ENCODE measurements at places on chromosomes 7 and 10. TPM values are rescaled to one million over a fixed set of nuclear protein-coding genes. Genes with fewer than 3 reads are reported as not detected.
A peak's percentile ranks its signal among the peaks of the same experiment; 100 is the strongest.

MSMB gene
- not detected for total RNA-seq

ADGRA1 gene
- not detected for total RNA-seq

PNLIPRP2 gene
- not detected for total RNA-seq

HECTD2 gene
- 22.1 TPM for total RNA-seq

GPRIN2 gene
- 2.5 TPM for total RNA-seq

GRCh38 chr10:118835682-118836326, 81.0 kb upstream of the CACUL1 start:
- H3K27me3 ChIP-seq: peaks cover 4% of the 10 kb centered on the region
- H3K36me3 ChIP-seq: no peaks in the 10 kb centered on the region
- peaks cover 2% of the 10 kb centered on the region for H3K4me1 ChIP-seq
- DNase-seq: no peak

- H3K4me3 ChIP-seq: no peak overlapping the region
- no peak overlapping the region for H3K27ac ChIP-seq
- no peak for DNase-seq
- H3K4me1 ChIP-seq: no peaks in the 10 kb centered on the region
Observed at GRCh38 chr10:109247814-109248213, 675.5 kb downstream of the XPNPEP1 start.

DNA sequence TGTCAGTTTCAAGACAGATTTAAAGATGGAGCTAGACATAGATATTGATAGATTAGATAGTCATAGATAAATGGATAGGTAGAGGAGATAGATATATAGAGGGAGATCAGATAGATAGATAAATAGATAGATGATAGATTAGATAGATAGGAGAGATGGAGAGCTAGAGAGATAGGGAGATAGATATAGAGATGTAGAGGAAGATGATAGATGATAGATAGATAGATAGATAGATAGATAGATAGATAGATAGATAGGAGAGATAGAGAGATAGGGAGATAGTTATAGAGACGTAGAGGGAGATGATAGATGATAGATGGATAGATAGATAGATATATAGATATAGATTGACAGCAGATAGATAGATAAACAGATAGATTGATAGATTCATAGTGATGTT, 1038.8 kb upstream of the AUTS2 start:
- no peak overlapping the region for H3K27ac ChIP-seq
- no peak for DNase-seq
- H3K27me3 ChIP-seq: peaks cover 6% of the 10 kb centered on the region
- H3K36me3 ChIP-seq: no peaks in the 10 kb centered on the region

DNA sequence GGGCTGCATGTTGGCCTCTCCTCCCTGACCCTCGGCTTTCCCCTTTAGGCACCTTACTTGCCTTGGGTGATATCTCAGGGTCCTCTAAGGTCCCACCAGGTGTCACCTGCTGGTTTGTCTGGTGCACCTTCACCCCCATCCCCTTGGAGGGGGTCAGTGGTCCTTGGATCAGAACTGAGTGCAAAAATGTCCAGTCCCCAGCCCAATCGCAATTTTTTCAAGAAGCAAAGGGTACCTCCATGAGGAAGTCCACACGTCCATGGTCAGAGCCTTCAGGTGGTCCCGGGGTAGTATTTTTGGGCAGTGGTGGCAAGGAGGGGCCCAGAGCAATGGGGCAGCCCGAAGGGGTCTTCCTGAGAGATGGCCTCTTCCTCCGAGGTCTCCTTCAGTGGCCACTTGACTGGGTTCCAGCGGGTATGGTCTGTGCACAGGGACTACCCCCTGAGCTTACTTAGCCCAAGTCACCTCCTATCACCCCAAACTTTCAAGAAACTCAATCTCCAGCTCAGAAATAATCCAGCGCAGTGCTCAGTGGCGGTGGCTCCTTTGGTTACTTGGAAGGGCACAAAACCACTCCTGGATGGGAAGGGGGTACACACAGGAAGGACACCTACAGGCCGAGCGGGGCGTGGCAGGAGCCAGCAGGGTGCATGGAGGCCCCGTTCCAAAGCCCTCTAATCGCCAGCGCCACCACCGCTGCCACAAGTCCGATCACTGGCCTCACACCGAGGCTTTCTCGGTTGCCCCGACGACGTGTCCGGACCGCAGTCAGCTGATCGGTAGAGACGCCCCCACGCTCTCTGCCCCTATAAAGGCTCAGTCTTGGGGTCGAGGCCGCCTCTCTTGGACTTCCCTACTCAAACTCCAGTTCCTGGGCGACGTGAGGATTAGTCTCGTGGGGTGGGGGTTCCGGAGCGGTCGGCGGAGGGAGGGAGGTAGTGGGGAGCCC, 4.5 kb downstream of the SAP25 start:
- H3K4me1 ChIP-seq: peaks cover 17% of the 10 kb centered on the region
- no peaks in the 10 kb centered on the region for H3K36me3 ChIP-seq
- no peak overlapping the region for H3K27ac ChIP-seq

GRCh38 chr10:118594392-118595063, 920 bp downstream of the PRLHR start:
- H3K4me3 ChIP-seq: no peak overlapping the region
- no peak overlapping the region for H3K27ac ChIP-seq
- no peaks in the 10 kb centered on the region for H3K36me3 ChIP-seq
- H3K27me3 ChIP-seq: peaks cover 35% of the 10 kb centered on the region
- DNase-seq: no peak

DNA sequence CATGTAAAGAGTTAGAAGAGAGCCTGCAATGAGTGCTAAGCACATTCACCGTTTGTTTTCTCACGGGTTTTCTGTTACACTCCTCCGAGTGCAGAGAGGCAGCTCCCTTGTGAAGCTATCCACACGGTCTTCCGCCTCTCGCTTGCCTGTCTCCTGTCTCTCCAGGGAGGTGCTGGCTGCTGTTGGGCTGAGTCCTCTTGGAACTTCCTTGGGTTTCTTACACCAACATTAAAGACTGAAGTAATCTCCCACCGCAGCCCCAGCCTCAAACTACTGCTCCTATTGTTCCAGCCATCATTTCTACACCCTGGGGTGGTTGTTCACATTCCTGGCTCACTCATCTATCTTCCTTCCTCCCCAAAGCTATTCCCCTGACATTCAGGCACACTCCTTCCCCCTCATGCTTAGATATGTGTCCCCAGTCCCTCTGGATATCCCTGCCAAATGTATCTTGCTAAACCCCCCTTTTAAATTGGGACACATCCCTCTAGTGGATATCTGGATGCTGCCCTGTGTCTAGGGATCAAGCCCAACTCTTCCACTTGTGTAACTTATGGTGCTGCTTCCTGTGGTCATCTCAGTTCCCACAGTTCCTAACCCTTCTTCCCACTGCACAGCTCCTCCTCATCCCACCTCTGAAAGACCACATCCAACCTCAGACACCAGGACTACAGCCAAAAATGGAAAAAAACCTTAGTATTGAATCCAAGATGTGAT, 14.1 kb downstream of the ESYT2 start:
- peaks cover 96% of the 10 kb centered on the region for H3K4me1 ChIP-seq
- no peaks in the 10 kb centered on the region for H3K27me3 ChIP-seq
- DNase-seq: no peak
- peak overlapping the region; percentile 58 for H3K4me3 ChIP-seq

DNA sequence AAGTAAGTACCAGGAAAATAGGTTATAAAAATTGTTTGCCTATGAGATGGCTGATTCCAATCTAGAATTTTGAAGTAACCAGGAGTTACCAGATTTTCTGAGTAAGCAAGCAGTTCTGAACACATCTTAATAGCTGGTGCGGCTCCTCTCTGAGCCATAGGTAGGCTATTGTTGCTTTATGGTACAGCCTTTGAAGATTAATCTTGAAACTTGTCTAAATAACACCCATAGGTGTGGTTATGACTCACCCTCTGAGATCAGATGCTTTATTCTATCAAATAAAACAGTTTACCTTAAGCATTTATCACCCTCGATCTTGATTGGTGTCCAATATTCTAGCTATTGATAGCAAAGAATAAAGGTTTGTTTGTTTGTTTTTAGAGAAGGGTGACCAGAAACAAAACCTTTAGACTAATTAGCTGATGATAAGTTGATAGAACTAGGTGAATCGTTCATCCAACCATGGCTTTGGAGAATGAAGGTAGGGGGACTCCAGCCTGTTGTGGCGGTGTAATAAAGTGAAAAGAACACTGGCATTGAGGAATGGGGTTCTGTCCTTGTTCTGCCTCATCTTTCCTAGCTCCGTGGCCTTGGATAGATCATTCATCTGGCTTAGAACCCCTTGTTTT, 72.2 kb downstream of the VTI1A start:
- no peak overlapping the region for H3K27ac ChIP-seq
- H3K4me1 ChIP-seq: peaks cover 4% of the 10 kb centered on the region
- no peak overlapping the region for H3K4me3 ChIP-seq
- peaks cover 2% of the 10 kb centered on the region for H3K36me3 ChIP-seq

DNA sequence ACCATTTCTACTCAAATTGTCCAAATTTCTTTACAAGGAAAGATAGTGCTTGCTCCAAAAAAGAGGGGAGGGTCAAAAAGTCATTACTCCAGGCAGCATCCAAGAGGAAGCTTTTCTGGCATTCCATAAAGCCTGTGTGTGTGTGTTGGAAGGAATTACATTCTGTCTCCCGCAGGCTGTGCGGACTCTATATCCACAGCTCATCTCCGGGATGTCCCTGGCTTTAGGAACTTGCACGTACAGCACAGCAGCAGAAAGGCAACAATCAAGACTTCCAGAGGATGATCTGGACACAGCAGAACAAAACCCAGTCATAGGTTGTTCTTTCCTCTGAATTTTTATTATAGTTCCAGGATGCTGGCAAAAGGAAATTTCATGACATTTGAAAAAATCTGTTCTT, 94.8 kb downstream of the ITIH5 start:
- no peaks in the 10 kb centered on the region for H3K4me1 ChIP-seq
- no peaks in the 10 kb centered on the region for H3K27me3 ChIP-seq
- H3K4me3 ChIP-seq: no peak overlapping the region
- no peaks in the 10 kb centered on the region for H3K36me3 ChIP-seq
- DNase-seq: no peak

DNA sequence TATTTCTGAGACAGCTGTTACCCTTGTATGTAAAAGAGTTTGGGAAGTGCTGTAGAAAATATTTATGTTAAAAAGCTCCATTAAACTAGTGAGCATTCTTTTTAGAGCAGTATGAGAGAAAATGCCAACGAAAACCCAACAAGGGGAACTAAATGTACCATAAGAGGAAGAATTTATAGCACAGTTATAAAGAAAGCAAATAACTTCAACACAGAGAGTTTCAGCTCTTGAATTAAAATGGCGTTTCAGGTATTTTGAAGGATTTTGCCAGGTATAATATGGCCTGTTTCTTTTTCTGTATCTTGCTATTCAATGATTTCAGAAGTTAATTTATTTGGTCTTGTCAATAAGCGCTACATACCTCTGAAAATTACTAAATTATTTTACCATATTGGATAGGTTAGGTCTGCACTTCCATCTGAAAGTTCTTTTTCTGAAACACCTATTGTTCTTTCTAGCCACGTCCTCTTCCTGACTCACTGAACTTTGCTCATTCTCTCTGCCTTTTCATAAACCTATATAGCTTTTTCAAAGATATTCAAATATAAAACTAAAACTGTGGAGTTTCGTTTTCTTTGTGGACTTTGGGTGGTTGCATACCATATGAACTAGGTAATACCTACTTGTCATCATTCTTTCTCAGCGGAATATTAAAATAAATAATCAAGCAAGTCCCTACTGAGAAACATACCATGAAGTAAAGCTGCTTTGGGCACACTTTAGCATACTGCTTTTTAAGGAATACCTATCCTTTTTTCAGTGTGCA, 136.1 kb downstream of the SEMA3A start:
- H3K4me1 ChIP-seq: peaks cover 50% of the 10 kb centered on the region
- DNase-seq: no peak
- no peaks in the 10 kb centered on the region for H3K36me3 ChIP-seq
- H3K27ac ChIP-seq: peak overlapping the region; percentile 87
